Daoy (cell line): ENCODE measurements at places on chromosomes 6 and 20. TPM values are rescaled to one million over a fixed set of nuclear protein-coding genes. Genes with fewer than 3 reads are reported as not detected.

DEFB125 gene
- not detected in 2 replicates for total RNA-seq

ZNF831 gene
- total RNA-seq, result not detected in 2 replicates

PAQR8 gene
- total RNA-seq, result 4.1 and 4.2 TPM in 2 replicates

BFSP1 gene
- 0.42 and 4.2 TPM in 2 replicates for total RNA-seq

PPIL6 gene
- 3.8 and 4.5 TPM in 2 replicates for total RNA-seq

PERP gene
- 47.4 and 49.3 TPM in 2 replicates for total RNA-seq

NOTCH4 gene
- total RNA-seq, result 2.3 and 3.2 TPM in 2 replicates

GRCh38 chr6:2186516-2186915, 58.9 kb downstream of the GMDS start:
- DNase-seq, result no peak

GRCh38 chr20:6525447-6526303, 241.8 kb upstream of the BMP2 start:
- DNase-seq, result peak; percentile 34

- no peak for DNase-seq
Measured at GRCh38 chr20:41615676-41616075, 2.5 kb downstream of the CHD6 start.

DNA sequence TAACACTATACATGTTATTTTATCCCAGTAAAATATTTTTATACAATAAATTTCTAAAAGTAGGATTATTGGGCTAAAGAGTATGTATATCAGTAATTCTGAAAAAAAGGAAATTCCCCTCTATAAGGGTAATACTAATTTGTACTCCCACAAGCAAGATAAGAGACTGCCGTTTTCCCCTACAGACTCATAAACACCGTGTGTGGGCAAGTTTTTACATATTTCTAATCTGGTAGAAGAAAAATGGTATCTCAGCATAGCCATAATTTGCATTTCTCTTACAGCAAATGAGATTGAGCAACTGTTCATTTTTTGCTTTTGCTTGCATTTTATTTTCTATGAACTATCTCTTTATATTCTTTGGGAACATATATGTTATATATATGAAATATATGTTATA, 26.0 kb upstream of the MYMX start:
- DNase-seq, result no peak

DNA sequence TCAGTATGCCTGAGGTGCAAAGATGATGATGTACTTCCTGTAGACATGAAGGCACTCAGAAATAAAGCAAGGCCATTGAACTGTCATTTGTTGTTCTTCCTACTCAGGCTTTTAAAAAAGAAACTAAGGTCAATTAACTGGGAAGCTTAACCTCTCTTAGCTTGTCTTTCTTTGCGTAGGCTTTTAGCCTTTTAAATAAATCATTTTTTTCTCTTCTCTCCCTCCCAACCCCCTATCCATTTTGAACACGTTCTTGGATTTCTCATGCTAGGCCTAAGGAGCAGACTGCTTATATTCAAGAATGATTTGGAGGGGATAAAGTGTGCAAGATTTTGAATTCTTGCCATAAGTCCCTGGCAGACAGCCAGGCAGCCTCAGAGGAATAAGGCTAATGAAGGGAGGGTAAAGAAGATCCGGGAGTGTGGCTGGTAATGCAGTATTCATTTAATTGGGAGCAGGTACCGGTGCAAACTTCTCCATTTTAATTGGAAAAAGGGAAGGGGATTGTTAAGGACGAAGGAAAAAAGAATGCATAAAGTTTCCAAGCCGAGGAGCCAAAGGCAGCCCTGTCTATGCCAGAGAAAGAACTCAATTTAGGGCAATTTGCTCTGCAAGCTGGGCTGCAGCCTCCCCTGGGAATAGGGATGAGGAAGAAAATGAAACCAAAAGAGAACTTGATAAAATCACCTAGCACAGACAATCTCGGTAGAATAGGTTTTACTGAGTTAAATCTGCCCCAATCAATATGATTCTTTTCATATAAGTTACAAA, 343.8 kb upstream of the MMS22L start:
- peak; percentile 46 for DNase-seq

DNA sequence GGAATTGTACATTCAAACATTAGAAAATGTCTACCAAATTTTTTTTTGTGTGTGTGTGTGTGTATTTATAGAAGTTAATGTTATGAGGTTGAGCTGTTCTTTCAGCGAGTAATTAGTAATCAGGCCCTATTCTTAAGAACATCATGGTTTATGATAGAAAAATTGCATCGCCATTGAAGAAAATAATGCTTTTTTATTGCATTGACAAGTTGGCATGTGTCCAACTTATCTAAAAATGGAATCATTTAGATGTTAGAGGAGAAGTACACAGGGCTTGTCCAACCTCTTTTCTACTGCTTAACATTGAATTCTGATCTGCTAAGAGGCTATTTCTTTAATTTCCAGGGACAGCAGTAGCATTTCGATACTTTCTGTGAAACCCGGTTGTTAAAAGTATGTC, 61.6 kb upstream of the ADGRG6 start:
- no peak for DNase-seq

DNA sequence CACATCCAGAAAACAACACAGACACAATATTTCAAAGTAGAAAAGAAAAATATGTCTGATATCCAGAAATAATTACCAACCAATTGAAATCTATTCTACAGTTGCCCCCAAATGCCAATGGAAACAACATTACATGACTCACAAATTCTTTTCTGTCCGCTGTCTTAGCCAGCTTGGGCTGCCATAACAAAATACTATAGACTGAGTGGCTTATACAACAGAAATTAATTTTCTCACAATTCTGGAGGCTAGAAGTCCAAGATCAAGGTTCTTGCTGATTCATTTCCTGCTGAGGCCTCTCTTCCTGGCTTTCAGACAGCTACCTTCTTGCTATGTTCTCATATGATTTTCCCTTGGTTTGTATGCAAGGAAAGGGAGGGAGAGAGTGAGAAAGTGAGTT, 698.1 kb downstream of the DHX35 start:
- peak; percentile 13 for DNase-seq

DNA sequence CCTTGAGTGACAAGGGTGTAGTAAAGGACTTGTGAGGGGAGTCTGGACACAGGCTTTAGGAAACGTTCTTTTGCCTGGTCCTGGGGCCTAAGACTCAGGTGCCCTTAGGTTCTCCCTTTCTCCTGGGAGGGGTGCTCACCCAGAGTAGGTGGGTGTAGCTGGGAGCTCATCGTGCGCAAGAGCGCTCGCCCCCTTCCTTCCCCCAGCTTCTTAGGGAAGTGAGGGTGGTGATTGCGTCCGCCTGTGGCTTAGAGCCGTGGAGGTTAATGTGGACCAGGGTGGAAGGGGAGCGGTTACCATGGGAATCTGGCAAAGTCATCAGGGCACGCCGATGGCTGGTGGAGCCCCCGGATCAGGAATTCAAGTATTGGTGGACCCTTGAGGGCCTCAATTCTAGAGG, 3.3 kb upstream of the AARS2 start:
- DNase-seq, result no peak

DNA sequence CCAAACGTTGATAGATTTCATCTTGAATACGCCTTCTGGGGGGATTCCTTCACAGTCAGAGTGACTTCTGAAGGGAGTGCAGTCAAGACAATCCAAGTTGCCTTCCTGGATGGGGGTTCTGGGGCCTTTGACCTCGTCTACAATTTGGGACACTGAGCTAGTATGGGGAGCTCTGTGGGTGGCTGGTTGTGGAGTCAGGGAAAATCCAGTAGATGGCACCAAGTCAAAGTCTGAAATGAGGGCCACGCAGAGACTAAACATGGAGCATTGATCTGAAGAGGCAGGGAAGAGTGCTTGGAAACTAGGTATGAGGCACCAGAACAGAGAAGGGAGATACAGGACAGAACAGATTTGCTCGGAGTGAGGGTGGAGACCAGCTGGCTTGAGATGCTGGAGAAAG, 43.6 kb upstream of the CCN6 start:
- DNase-seq, result no peak

DNA sequence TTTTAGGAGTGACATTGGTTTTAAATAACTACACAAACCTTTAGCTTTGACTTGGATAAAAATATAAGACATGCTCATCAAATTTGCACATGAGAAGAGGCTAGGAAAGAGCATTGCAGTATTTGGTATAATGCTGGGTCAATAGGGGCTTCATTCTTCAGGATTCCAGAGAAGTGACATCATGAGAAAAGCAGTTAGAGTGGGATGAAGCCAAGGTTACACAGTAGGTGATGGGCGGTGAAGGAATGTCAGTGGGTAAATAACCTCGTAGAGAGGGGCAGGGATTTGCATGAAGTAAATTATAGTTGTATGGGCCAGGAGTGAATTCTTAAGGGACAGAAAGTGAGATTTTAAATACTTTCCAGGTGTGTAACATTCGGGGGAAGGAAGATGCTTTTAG, 216.2 kb downstream of the RFPL4B start:
- DNase-seq, result peak; percentile 84

DNA sequence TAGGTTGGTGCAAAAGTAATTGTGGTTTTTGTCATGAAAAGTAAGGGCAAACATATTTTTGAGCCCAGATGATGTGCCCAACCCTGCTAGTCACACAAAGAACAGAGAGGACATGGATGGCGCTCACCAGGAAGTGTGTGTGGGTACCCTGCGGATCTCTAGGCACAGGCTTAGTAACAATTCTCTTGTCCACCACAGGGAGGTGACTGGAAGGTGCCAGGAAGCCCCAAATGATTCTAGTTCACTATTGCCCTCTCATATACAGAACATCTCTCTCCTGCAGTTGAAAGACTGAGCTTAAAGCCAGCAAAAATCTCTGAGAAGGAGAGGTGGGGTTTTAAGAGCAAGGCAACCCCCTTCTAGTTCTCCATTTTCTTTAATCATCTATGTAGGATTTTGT, 272.1 kb upstream of the TAB2 start:
- peak; percentile 17 for DNase-seq

GRCh38 chr20:62766716-62767115, 29.6 kb upstream of the MRGBP start:
- peak; percentile 42 for DNase-seq

DNA sequence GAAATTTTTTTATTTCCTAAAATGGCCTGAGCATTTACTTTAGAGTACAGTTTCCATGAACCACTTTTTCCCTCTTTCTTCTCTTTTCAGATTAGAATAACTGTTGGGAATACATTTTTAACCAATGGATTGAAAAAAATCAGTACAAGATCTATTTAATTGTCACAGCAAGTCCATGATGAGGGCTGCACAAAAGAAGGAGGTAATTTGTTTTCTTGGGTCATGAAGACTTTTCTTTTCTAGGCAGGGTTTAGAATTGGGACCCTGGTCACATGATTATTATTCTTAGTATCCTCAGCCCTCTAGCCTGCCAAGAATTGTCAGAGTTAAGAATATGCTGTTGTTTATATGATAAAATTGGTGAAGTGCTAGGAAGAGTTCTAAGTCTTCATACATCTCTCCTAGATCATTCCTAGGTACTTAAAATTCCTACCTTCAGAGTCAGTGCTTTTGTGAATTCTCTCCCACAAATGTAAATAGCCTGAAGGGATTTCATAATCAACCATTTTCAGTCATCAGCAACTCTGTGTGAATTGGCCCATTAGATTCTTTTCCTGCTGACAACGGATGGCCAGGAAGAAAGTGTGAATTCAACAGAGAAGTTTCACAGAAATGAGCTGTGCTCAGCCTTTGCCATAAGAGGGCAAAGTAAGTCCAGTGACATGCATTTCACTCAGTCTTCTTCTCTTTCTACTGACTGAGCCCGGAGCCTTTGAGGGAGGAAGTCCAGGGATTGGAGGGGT, 32.4 kb upstream of the TPBG start:
- DNase-seq, result peak; percentile 76

DNA sequence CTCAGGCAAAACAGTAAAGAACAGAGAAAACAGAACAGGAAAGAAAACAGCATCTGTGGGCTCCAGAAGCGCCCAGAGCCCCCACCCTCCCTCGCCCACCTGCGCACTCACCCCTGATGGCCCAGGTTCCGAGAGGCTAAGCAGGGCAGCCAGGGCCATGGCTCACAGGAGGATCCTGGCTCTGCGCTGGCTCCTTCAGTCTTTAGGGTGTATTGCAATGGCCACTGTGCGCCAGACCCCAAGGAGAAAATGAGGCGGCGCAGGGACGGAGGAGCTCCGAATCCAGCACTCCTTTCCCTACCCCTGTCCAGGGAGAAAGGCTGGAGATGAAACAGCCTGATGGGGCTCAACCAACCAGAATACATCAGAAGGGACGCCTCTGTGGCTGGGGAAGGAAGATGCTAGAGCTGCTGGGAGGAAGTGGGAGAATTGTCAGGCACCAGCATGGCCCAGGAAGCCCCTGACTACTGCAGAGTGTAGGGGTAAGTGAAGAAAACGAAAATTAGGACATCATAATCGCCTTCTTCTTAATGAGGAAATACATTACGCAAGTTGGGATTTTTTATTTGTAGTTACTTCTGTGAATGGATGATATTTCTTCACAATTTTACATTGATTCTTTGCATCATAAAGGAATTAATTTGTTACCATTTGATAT, 49.0 kb downstream of the COL11A2 start:
- DNase-seq, result no peak

DNA sequence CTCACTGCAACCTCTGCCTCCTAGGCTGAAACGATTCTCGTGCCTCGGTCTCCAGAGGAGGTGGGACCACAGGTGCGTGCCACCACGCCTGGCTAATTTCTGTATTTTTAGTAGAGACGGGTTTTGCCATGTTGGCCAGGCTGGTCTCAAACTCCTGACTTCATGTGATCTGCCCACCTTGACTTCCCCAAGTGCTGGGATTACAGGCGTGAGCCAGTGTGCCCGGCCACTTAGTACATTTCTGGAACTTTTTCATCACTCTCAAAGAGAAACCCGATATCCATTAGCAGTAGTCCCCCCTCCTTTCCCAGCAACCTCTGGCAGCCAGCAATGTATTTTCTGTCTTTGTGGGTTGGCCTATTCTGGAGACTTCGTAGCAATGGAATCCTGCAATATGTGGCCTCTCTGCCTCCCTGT, 109.8 kb downstream of the JARID2 start:
- no peak for DNase-seq

- DNase-seq, result no peak
Measured at GRCh38 chr6:142820338-142821051, 124.5 kb downstream of the HIVEP2 start.

- no peak for DNase-seq
Measured at GRCh38 chr20:2088891-2089290, 12.7 kb upstream of the STK35 start.

DNA sequence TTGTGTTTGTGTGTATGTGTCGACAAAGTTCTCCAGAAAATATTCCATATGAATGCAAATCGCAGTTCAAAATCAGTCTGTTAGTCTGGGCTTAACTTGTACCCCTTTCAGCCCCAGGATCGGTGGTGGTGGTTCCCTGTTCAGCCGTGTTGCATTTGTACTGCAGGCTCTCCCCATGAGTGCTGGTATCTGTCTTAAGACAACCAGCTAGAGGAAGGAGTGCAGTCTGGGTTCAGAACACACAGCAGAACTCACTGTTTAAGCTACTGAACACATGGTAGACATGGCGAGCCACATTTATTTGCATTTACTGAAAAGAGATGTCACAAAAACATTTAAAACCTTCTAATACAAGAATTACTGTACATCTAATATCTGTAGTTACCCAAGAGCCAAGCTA, 192.1 kb downstream of the ARID1B start:
- no peak for DNase-seq

GRCh38 chr20:62282877-62283503, 19.8 kb upstream of the ADRM1 start:
- DNase-seq, result no peak

GRCh38 chr6:246352-246751, 45.9 kb upstream of the DUSP22 start:
- DNase-seq, result peak; percentile 67
